Adipocyte (in vitro differentiated cells): ENCODE measurements at places on chromosomes 2 and 18.

DNA sequence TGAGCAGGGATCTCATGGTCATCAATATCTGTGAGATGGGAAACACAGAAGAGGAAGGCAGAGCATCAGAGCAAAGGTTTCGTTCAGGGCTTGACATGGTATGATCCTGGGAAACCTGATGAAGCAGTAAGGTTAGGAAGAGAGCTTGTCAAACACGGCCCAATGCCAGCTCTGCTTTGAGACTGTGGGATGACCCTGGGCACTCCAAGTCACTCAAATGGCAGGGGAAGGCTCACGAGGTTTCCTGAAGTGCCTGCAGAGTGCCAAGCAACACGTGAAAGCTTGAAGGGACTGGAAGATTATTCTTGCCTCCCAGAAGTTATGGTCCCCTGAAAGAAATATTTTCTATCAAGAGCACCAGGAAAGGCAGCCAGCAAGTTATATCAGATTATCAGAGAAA is 6.5 kb downstream of the MCFD2 start:
- no peak for DNase-seq

GRCh38 chr2:36397728-36398413 is 42.3 kb downstream of the CRIM1 start:
- DNase-seq: no peak

DNA sequence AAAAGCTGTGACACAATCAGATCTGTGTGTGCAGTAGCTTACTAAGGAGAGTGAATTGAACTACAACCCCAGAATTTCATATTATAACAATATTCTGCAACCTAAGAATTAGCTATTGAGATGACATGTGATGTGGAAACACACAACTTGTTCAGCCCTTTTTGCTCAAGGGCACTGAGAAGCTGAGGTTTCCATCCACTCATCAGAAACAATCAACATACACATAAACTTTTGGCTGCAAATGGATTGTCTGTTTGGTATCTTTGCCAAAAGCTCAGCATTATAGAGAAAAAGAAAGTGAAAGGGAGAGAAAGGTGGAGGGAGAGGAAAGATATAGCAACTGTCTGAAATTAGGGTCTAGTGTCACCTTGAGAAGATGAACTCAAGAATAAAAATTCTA is 117.2 kb upstream of the KLF7 start:
- peak; percentile 23 for DNase-seq

- peak; percentile 87 for DNase-seq
These were observed 194.1 kb downstream of the CLIP4 start for GRCh38 chr2:29309090-29310029.

DNA sequence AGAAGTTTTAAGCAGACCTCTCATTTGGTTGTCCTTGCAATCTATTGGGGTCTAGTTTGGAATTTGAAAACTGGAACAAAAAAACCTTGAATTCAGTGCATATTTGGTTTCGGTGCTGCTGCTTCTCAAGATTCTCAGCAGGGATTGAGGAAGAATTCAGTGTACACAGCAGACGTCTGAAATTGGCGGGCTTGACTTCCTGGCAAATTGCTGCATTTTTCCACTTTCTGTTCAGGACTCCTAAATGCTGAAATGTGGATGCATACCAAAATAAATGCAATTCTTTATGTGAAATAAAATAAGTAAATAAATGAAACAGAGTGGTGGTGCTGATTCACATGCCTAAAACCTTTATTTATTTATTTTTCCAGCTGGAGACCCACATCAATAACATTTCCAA is 332.4 kb upstream of the KYNU start:
- peak; percentile 17 for DNase-seq

GRCh38 chr18:73549236-73549635 is 598.4 kb downstream of the FBXO15 start:
- DNase-seq: no peak

DNA sequence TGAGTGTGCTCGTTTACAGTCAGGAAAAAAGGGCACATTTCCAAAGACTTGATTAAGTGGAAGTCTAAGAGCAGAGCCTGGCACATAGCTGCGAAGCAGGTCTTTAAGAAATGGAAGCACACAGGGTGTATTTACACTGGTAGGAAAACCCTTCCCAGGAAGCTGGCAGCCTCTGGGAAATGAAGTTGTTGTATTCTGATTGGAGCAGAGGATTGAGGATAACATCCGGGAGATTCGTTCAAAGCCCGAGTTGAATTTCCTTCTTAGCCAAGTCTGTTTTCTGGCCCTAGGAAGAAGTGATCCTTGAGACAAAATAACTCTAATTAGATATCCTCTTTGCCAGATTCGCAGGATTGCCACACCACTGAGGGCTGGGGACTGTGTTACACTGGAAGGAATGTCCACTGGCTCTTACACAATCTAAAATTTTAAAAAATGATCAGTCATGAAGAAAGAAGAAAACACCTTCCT is 75.9 kb downstream of the ITGB1BP1 start:
- peak; percentile 93 for DNase-seq

DNA sequence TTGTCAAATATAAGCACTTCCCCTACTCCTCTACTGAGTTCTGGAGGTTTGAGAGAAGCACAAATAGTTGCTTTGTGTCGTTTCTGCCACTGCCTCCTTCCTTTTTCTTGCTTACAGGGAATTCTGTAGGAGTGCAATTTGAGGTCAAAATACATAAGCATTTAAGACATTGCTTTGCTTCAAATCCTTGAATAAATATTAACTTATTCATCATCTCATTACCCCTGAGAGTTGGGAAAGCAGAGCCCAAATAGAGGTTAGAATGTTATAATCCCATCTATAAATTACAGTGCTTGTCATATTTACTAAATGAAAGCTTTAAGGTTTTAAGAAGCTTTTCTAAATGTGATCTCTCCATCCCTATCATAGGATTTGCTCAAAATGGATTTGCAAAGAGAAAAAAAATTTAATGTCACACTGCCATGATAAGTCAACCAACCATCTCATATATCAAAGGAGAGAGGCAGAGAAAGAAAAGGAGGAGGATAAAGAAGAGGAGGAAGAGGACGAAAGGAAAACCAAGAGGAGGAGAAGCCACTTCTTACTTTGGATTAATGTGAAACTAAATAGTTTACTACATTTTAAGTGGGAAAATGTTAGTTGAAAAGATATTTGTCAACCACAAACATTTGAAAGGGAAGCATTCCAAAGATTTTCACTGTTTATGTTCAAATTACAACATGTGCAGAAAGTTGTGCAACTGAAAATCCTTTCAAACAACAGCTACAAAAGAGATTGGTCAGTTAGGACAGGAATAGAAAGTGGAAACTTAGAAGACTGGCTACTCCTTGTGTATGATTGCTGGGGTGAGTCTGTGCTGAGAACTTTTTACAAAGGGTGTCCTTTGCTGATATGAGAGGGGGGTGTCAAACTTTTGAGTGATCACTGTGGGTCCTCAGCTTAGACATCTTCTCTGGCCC is 277.3 kb upstream of the FN1 start:
- peak; percentile 91 for DNase-seq

GRCh38 chr2:61633250-61633649 is 95.1 kb upstream of the XPO1 start:
- peak; percentile 24 for DNase-seq

DNA sequence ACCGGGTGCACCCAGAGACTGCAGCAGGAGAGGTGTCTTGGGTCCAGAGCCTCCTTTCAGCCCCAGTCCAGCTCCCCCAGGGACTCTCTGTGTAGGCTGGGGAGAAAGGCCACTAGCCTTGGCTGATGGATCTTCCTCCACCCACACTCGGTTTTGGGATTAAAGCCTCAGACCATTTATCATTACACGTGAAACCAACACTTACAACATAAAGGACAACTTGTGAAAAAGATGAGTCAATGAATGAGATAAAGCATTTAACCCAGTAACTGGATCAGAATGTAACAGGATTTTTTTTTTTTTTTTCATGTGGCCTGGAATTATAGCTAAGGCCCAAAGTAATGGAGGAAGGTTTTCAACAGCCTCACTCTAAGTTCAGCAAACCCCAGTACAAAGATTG is 32.1 kb downstream of the NAT8 start:
- no peak for DNase-seq

- DNase-seq: no peak
These were observed 214.7 kb downstream of the CYP26B1 start for GRCh38 chr2:71932780-71933466.

DNA sequence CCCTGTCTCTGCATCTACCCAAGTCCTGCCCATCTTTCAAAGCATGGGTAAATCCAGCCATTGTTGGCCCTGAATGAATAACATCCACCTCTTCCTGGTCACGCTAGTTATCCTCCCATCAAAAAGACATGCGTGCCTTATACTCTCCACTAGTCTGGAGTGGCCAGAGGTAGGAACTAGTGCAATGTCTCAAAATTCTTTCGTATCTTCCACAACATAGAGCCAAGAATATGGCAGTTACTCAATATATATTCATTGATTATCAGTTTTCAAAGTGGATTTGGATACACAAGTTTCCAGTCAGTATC is 8.9 kb downstream of the APOB start:
- DNase-seq: no peak

DNA sequence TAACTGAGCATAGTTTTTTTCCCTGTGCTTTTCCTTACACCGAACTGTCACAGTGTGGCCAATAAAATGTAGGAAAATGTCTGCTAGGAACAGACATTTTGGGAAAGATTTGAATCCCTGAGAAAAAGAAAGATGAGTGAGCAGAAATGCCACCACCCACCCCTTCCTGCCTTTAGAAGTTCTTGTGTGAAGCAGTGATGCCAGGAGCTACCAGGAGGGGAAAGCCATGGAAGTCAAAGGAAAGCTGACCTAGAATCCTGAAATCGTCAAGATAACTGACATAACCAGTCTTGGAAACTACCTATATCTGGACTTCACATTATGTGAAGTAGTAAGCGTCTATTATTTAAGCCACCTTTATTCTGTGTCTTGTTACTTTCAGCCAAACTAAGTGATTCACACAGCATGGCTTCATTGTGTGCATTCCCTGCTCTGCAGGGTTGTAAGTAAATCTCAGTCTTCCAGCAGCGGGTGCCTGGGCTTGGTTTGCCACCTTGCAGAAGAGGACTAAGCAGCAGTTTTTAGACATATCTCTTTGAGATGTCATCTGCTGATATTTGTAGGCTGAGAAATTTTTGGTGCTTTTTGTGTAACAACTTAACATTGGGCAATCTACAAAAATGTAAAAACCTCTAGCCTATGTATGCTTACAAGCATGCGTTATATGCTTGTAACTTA is 11.2 kb upstream of the SPRED2 start:
- DNase-seq: peak; percentile 50

DNA sequence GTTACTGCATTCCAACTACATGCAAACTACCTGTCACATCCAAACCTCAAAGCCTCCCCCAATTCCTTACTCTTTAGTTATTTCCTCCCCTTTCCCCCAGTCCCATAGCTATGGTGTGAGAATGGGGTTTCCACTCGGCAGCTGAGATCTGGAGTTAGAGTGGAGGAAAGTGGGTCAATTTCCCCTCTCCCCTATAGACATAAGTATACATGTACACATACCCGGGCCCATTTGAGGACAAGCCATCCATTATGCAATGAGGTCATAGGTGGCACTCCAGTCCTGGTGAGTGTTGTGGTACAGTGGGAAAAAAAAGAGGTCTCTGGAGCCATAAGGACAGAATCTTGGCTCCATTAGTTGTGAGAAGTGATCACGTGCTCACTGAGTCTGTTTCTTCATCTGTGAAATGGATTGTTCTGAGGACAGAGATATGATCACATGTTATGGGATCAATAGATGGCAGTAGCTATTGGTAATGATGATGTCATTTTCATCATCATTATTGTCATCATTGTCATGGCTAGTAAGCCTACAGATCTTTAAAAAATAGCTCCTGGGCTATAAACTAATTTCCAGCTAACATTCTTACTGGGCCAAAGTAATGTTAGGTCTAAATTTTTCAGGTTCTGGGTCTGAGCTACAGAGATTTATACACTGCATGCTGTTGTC is 119.0 kb downstream of the BCL2L11 start:
- DNase-seq: no peak

- peak; percentile 85 for DNase-seq
These were observed 87.0 kb downstream of the ALPK2 start for GRCh38 chr18:58541789-58542425.

DNA sequence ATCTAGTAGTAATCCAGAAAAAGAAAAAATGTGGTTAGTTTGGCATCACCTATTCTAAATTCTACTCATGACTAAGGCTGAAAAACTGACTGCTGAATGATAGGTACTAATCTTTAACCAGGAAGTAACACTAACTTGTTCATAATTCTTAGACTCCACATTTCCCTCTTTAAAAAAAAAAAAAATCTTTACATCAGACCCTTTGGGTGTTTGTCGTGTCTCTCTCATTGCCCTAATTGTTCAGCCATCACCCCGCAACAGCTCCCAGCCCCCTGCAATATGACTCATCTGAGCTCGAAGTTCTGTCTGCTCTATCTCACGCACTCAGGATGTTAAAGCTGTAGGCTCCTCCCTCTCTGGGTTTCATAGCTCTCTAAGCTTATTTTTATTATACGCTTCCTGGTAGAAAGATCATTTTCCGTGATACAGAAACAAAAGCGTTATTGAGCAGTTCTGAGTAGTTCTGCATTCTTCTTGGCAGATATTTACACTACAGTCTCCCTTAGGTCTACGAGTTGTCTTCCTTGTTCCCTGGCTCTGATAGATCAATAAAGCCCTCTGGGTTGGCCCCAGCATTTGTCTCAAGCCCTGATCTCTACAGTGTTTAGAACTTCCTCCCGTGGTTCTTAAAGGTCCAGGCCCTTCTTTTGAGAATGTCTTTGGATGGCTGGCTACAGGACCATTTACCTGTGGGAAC is 95.6 kb downstream of the TNFRSF11A start:
- peak; percentile 64 for DNase-seq

DNA sequence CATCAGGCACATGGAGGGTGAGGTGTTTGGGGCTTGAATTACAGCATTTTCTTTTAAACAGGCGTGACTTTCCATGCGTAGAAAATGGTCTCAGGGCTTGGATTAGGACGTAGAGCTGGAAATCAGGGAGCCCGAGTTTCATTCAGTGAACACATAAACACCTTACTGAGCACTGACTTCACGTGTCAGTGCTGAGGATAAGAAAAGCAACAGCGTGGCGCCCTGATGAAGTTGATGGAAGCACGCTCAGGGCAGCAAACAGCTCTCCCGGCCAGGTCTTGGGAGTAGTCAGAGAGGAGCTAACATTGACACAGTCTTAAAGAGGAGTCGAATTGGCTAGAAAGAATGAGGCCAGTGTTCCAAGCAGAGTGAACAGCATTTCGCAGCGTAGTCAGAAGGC is 110.7 kb downstream of the LYPD1 start:
- no peak for DNase-seq

DNA sequence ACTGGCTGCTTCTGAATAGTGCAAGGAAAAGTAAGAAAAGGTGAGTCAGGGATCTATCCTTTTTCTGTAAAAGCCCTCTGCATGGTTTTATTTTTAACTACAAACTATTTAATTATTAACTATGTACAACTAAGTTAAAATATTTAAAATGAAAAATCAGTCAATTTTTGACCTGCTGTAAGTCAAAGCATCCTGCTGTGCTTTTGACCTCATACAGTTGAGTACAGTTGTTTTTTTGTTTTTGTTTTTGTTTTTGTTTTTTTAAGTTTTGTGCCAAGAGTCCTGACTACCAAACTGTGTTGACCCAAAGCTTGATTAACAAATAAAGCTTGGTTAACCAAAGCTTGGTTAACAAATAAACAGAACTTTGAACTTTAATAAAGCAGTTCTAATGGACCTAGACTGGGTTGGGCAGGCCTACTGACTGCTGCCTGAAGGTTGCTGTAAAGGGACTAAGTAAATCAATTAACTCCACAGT is at the start of gene ACMSD:
Gene ACMSD, plus strand, starts transcription at position 474 of the 478 bp plus-strand sequence. CDS start 67 bp downstream, outside the sequence.
- no peak for DNase-seq

GRCh38 chr2:171147081-171147480 is 13.6 kb downstream of the TLK1 start:
- DNase-seq: no peak
